ENCODE measurements at places on chromosomes 3 and 15.

DNA sequence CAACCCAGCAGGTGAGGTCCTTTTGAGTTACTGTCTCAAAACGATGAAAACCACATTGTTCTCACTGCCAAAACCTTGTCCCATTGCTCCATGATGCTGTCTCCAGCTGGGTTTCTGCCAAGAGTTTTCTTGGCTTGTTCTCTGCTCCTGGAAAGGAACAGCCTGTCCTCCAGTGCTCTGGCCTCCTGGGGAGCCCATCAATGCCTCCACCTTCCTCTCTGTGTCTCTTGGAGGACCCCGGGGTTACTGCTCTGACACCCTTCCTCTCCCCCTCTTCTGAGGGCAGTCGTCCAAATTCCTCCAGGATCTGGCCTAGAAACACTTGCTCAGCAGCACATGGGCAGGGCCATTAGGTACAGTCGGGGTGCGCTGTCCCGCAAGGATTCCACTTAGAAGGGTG lies 63.9 kb upstream of the RGMA start:
- no peak for DNase-seq

- no peak for DNase-seq
Measured at GRCh38 chr3:173395073-173395411, 2.5 kb upstream of the NLGN1 start.

GRCh38 chr3:133159498-133160475 lies 121.6 kb downstream of the TMEM108 start:
- DNase-seq: no peak

DNA sequence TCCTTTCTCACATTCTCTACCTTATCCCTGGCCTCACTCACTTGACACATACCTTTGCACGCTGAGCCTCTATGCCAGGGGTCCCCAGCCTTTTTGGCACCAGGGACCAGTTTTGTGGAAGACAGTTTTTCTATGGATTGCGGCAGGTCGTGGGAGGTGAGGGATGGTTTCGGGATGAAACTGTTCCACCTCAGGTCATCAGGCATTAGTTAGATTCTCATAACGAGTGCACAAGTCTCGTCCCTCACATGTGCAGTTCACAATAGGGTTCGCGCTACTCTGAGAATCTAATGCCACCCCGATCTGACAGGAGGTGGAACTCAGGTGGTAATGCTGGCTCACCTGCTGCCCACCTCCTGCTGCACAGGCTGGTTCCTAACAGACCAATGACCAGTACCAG lies 112.5 kb upstream of the EIF1B start:
- DNase-seq: no peak

GRCh38 chr15:44289259-44289790 lies 806 bp downstream of the GOLM2 start:
- no peak for DNase-seq

DNA sequence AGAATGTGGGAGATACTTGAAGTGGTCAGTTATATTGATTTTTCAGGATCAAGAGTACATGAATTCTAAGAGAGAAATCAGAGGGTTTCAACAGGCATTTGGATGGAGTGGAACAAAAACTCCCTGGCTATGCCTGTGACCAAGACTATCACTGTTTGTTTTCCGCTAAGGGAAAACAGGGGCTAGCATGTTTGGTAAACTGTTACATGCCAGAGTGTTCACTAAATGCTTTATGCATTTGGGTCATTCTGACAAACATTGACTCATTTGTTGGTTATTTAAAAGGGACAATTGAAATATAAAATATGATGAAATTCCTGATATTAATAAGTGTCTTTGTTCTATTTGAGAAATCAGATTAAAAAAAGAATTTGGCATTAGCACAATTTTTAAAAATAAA lies 603.9 kb upstream of the KCNMB2 start:
- no peak for DNase-seq

GRCh38 chr15:59299929-59300617 lies 72.6 kb downstream of the MYO1E start:
- DNase-seq: peak; percentile 78

GRCh38 chr15:43901495-43901894 lies 74.7 kb downstream of the WDR76 start:
- DNase-seq: no peak

DNA sequence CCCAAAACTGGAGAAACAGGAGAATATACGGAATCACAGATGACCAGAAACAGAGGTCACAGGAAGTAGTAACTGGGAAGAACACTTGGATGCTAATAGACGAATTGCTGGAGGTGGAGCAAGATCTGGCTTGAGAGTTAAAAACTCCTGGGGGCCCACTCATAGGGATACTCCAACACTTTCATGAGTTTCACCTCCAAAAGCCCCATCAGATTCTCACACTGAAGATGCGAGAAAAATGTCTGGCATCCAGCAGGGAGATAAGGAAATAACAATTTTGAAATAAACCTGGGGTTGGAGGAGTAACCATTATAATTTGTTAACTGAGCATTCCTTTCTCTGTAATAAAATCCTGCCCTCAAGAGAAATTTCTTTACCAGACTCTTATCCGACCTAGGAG lies 154.0 kb downstream of the ANXA2 start:
- no peak for DNase-seq

- DNase-seq: no peak
Measured at GRCh38 chr3:43255662-43256061, 30.7 kb upstream of the SNRK start.

GRCh38 chr3:151800431-151800830 lies 13.5 kb upstream of the AADAC start:
- no peak for DNase-seq

DNA sequence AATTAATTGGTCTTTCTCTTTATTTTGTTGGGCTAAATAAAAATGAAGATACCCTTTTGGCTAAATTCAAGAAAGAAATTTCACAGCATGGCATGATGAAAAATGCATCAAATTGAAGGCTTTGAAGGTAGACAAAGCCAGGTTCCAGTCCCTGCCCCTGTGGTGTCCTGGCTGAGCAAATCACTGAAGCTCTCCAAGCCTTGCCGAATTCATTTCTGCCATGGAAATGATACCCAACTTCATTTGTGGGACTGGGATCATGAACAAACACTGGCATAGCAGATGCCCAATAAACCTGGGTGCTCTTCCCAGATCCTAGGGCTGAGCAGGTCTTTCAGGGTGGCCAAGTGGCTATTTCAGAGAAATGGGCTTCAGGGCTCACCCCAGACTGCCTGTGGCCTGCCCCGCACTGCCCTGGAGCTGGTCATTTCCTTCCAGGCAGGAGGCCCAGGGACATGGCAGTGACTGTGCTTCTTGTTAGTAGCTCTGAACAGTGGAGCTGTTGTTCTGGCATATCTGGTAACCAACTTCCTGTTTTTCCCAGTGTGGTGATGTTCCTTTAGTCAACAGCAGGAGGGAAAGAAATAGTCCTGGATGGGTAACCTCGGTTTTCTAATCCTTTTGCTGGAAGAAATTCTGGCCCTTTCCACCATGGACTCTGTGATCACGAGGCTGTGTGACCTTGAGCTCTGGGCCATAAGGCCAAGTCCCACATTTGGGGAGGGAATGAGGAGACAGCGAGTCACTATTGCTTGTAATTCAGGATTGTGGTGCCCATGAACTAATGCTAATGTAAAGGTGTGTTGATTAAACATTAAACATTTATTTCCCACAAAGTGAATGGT lies 47.6 kb downstream of the CTDSPL start:
- DNase-seq: no peak

- DNase-seq: no peak
Measured at GRCh38 chr15:62901087-62901486, 141.5 kb upstream of the TPM1 start.

- no peak for DNase-seq
Measured at GRCh38 chr3:160676547-160677303, at the start of gene ARL14. ARL14 (plus strand) TSS chr3:160677160; CDS start chr3:160677347, 187 bp downstream.

DNA sequence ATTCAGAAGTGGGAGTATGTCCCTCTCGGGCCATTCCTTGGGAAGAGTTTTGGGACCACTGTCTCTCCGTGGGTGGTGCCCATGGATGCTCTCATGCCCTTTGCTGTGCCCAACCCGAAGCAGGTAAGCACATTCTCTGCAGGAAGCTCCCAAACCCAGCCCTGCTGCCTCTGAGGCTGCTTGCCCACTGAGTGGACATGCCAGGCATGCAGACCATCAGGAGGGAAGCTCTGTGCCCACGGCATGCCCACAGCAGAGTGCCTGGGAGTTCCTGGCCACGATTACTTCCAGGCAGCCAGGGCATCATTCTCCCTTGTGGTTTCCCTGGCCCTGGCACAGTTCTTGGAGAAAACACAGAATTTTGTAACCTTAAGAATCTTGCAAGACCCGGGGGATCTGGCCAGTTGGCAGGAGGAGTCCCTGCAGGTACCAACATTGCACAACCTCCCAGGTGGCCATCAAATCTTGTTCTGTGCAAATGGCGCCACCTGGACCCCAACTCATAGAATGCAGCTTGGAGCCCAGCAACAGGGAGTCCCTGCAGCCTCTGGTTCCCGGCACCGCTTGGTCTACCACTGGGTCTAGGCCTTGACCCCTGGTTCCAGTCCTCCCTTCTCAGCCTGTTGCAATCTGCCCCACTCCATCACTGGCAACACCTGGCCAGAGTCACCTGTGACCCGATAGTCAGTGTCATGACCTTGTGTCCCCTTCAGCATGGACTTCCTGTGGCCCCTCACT lies 20.4 kb downstream of the FAH start:
- peak; percentile 83 for DNase-seq

GRCh38 chr3:29374226-29374625 lies 93.4 kb downstream of the RBMS3 start:
- DNase-seq: no peak

DNA sequence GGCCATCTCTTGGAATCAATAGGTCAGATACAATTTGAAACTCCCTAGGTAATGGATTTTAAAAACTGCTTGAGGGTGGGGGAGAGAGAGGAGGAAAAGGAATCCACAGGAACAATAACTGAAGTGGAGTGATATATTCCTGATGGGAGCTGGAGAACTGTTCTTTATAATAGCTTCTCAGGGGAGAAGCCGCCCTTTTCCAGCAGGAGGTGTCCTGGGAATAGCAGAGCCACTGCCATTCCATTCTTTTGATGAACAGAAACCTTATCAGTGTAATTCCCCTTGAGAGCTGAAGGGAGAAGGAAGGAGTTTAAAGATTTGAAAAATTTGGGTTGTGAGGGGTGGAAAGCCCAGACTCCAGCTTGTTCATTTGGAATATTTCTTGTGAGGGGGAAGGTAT lies 504.9 kb upstream of the DPH6 start:
- no peak for DNase-seq

All from activated T-cell treated with anti-CD3 and anti-CD28 coated beads, Interleukin-2, amount 50 U/mL, for 48 hours (primary cell).